ENCODE measurements at places on chromosomes 4 and X.

GRCh38 chr4:15233264-15233597, 194.6 kb upstream of the C1QTNF7 start:
- DNase-seq, result no peak

GRCh38 chrX:15418041-15418706, 34.0 kb upstream of the VEGFD start:
- DNase-seq, result no peak

DNA sequence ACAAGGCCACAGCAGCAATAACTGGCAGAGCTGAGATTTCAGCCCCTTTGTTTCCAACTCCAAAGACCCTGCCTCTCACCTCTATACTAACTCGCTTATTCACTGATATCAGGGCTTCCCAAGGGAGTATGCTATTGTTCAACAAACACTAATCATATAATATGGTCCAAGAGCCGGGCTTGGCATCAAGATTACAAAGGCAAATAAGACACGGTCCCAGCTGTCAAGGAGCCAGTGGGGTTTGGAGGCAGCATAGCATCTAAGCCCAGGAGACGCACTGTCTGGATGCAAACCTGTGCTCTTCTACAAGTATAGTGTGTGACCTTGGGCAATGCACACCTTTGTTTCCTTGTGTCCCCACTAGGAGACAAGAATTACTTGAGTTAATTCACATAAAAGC, 28.7 kb downstream of the PAPSS1 start:
- DNase-seq, result no peak

- no peak for DNase-seq
These were observed 11.4 kb upstream of the ARSJ start for GRCh38 chr4:113990886-113991285.

DNA sequence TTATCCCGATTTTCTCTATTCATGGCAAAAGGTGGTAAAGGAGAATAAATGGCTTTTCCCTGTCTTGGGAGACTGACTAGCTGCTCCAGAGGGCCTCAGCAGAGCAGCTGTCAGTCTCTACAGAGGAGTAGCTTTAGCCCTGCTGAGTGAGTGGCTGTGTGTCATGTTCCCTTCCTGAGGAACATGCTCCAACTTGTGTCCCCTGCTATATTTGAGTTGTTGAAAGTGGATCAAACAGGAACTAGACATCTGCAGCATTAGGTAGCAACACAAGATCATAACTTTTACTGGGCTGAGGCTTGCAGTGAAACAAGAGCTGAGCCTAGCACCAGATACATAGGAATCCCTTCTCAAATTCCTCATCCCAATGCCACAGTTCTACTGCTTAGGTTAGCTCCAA, 26.7 kb upstream of the PLAC1 start:
- no peak for DNase-seq

DNA sequence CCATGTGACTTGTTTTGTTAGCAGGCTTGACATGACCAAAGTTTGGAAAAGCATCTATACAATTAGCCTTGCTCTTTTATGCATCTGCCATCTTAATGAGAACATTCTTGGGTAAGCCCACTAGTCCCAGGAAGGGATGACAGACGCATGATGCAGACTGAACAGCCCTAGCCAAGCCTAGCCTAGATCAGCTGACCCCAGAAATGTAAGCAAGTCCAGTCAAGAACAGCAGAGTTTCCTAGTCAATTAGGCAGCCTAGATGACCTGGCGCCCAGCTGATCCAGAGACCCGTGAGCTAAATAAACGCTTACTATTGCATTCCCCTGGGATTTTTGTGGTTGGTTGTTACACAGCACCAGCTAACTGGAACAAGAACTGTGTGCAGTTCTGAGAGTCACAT, 457.9 kb downstream of the BCOR start:
- no peak for DNase-seq

GRCh38 chrX:17520016-17520615, 145.1 kb downstream of the NHS start:
- no peak for DNase-seq

- DNase-seq, result no peak
These were observed 125.3 kb downstream of the UBE2K start for GRCh38 chr4:39823191-39823590.

GRCh38 chr4:101787701-101788316, 2.7 kb upstream of the BANK1 start:
- no peak for DNase-seq

DNA sequence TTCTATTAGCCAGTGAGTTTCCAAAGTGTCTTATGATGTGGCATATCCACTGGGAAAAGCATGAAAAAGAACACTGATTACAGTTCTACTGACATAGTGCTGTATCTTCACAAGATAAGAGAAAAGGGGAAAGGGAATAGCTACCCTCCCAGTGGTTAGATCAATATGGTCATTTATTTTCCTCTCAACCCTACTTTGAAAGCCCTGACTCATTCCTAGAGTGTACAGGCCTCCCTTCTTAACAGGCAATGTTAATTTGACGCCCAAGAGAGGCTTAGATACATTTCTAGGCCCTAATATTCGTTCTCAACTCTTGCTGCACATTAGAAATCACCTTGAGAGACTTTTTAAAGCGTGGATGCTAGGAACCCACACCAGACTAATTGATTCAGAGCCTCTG, 20.4 kb upstream of the BRS3 start:
- DNase-seq, result no peak

Data from cardiac septum (tissue), 1 donor.